Vagina (tissue), 2 donors: ENCODE measurements at places on chromosomes 3 and 15. TPM values are rescaled to one million over a fixed set of nuclear protein-coding genes. Genes with fewer than 3 reads are reported as not detected.

Gene MYRIP
- total RNA-seq: 7.4 TPM

DNA sequence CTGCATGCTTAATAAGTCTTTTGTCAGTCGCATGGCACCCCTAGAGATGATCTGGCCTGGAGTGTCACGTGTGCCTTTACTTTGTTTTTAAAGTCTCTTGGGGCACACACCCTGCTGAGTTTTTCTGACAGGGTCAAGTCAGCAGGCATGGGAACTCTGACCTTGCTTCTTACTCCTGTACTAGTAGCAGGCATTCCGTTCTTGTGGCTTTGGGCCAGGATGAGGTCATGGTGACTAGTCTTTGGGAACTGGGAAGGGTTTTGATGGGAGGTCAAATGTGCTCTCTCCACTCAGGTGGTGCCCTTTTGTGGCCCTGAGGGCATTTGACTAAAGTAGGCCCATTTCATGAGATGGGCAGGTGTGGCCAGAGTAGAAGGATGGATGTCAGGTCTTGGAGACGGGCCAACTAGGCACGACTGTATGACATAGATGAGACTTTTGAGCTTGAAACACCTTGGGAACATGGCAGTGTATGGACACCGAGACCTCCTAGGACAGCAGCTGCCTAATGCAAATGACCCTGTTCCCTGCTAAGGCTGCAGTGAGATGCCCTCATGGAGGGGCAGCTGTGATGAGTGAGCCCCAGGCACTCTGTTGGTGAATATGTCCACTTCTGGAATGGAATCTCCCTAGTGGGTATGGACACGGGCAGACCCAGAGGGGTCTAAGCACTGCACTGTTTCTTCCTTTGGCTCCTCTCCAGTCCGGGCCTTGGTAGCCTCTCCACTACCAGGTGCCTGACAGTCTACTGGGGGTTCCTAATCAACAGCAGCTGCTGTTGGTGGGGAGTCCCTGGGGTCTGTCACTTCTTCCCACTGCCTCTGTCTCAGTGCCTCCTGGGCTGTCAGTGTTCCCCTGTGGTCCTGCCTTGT lies 16.4 kb downstream of the SRPRB start:
- DNase-seq: peak; percentile 83

Gene STT3B
- 65.3 TPM for total RNA-seq

DNA sequence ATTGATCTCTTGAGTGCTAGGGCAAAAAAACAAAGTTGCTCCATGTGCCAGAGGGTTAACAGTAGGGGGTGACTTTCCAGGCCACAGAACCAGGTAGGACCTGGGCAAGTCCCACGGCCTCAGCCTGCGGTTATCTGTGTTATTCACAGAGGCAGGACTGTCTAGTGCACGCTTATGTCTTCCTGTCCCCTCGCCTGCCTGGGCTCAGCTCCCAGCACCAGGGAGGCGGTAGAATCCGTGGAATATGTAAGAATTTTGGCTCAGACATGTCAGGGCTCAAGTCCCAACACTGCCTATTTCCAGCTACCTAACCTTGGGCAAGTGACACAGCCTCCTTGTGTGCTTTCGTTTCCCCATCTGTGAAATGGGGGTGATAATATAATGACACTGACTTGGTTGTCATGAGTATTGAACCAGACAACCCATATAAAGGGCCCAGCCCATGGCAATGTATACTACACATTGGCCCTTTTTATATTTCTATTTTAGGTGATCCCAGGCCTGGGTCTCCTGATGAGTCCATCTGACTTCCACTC lies 44.3 kb upstream of the FLNB start:
- no peak for DNase-seq

- no peak for DNase-seq
Observed at GRCh38 chr15:49045751-49046219, 461 bp downstream of the SECISBP2L start.

DNA sequence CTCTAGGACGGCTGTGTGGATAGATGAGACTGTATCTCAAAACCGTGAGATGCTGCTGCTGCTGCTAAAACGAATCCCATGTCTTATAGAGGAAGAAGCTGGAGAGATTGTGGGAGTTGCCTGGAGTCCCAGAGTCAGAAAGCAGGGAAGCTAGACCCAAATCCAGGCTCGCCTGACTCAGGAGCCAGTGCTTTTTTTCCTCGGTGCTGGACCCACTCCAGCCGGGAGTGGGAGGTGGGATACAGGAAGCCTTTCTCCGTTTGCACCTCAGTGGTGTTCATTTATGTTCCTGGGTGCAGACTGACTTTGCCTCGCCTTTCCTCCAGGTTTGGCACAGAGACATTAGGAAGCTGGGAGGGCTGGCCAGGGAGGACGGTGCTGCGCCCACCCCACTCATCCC lies 150.9 kb upstream of the LINGO1 start:
- DNase-seq: no peak

DNA sequence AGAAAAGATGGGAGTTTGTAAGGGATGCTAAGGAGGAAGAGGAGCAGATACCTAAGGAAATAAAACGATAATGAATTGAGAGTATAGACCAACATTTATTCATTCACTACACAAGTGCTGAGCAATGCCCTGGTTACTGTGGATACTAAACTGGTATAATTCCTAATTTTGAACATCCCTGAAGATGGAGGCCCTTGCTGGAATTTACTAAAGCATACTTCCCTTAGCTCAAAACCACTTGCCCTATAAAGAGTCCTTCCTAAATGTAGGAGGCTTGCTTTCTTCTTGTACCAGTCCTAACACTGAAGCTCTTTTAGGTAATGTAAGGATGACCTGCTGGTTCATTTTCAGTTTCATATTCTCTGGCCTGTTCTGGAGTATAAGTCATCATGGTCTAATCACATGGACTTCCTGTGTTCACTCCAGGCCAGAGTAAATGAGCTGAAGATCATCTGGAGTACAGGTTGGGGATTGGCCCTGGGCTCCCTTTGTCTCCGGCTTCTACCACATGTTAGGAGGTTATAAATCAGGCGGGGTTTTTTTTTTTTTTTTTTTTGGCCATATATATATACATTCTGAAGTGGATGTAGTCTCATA lies 40.1 kb upstream of the MTMR10 start:
- DNase-seq: no peak

DNA sequence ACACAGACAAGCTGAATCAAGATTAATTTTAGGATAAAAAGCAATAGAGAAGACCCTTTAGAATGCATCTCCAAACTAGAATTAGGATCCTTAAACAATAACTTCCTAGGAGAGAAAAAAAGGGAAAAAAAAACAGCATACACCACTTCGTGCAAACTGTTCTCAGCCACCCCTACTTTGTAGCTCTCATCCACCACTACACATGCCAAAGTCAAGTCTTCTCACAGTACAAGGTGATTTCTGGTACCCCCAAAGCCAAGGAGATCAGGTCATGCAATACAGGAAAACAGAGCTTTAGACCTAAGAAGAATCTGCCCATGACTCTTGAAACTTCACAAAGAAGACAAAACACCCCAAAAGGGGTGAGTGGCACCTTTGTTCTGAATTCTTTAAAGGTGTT lies 166.9 kb downstream of the SUCNR1 start:
- DNase-seq: no peak

GRCh38 chr3:110526777-110527727 lies 544.6 kb upstream of the NECTIN3 start:
- no peak for DNase-seq

Gene CFAP20DC
- total RNA-seq: 5.4 TPM

GRCh38 chr3:140341817-140342403 lies 336.0 kb upstream of the TRIM42 start:
- no peak for DNase-seq

DNA sequence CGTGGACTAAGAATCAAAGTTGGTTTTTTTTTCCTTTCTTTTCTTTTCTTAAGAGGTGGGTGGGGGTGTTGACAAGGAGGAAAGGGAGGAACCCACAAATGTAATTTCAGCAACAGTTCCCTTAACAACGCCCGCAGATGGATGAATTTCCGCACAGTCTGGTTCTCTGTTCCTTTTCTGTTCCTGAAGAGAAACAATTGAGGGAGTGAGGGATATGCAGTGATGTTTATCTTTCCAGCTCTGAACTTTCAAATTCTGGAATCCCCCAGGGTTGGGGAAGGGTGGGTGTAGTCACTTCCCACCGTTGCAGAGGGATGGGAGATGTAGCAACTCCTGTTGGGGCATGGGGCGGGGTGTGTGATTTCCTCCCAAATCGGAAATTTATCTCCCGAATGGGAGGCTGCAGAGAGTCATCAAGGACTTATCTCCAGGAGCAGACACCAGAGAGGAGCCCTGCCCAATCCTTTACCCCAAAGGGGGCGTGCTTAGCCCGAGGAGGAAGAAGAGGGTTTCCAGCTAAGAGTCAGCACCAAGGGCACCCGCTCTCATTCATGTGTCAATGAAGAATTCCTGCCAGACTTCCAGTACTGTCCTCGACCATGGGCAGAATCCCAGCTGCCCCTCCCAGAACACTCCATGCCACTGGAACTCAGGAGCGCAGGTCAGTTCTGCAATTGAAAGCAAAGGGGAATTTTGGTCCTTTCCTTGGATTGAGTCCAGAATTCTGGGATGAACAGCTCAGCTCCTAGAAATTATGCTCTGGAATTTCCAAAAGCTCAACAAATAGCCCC lies 35.0 kb upstream of the CFAP161 start:
- DNase-seq: no peak

Gene HCLS1
- 35.4 TPM for total RNA-seq

Gene NR2F2
- 39.8 TPM for total RNA-seq

- DNase-seq: no peak
Observed at GRCh38 chr3:69647511-69648110, 91.7 kb upstream of the MITF start.

- DNase-seq: no peak
Observed at GRCh38 chr3:184611607-184612281, 50.2 kb downstream of the EPHB3 start.

DNA sequence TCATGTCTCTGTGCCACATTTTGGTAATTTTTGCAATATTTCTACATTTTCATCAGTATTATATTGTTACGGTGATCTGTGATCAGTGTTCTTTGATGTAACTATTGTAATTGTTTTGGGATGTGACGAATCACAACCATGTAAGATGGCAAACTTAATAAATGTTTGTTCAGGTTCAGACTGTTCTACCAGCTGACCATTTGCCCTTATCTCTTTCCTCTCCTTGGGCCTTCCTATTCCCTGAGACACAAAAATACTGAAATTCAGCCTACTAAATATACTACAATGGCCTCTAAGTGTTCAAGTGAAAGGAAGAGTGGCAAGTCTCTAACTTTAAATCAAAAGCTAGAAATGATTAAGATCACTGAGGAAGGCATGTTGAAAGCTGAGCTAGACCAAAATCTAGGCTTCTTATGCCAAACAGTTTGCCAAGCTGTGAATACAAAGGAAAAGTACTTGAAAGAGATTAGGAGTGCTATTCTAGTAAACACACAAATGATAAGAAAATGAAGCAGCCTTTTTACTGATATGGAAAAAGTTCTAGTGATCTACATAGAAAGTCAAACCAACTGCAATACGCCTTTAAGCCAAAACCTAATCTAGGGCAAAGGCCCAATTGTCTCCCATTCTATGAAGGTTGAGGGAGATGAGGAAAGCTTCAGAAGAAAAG lies 952.8 kb downstream of the ROBO1 start:
- DNase-seq: no peak

DNA sequence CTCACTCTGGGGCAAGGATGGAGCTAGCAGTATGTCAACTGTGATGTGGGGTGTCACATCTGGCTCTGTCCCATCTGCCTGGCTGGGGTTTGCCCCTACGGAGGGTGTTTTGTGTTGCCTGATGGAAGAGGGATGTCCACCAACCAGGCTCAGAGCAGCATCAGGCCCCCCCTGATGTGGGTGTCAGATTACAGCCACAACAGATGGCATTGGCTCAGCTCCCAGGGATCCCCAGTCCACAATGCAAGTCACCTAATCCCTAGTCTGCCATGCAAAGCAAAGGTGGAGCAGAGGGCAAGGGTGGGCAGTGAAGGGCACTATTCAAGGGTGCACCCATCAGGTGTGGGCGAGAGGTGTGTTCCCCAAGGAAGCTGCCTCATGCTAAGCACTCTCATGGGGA lies 48.9 kb upstream of the AMOTL2 start:
- no peak for DNase-seq

DNA sequence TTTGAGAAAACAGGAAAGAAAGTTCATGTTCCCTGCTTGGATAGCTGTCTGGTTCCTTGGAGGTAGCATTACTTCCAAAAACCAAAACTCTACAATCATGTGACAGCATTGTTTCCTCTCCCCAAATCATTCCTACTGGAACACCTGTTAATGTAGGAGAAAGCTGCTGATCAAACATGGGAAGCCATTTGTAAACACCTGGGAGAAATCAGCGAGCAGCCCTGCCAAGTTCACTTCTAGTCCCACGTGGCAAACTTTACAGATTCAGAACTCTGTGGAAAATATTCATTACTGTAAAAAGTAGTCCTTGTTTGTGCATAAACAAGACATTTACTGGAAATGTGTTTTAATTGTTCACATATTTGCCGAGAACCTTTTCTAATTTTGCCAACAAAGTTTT lies 275.5 kb upstream of the AZI2 start:
- DNase-seq: no peak

- no peak for DNase-seq
Observed at GRCh38 chr15:31325595-31326155, 960 bp upstream of the KLF13 start.

DNA sequence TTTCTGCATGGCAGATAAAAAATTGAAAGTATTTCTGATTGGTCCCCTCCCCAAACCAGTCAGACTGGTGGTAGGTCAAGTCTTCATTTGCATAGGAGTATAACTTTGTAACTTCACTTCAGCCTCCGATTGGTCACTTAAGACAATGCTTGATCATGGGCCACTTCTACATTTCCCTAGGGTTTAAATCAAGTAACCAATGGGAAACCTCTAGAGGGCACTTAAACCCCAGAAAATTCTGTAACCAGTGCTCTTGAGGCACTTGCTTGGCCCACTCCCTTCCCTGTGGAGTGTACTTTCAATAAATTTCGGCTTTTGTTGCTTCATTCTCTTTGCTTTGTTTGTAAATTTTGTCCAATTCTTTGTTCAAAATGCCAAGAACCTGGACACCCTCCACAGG lies 225.5 kb downstream of the ARPP21 start:
- no peak for DNase-seq

- DNase-seq: no peak
Observed at GRCh38 chr3:33437556-33438283, 2.5 kb downstream of the UBP1 start.

DNA sequence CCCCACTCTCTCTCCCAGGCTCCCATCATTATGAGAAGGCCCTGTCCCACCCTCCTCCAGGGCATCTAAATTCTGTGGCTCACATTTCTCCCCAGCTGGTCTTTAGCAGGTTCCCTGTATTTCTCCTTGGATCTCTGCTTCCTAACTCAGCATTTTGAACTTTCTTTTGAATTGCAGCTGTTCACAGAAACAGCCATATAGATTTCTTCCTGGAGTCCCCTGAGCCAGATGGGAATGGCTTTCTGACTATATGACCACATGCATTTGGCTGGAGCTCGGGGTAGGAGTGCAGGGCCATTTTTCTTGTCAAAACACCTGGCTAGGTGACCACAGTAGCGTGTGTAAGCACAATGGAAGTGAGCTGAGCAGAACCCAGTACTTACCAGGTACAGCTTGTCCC lies 22.0 kb downstream of the RBP2 start:
- no peak for DNase-seq

GRCh38 chr3:99760629-99761028 lies 57.0 kb upstream of the CMSS1 start:
- DNase-seq: no peak

GRCh38 chr3:186930143-186930640 lies at the start of gene ST6GAL1:
Gene ST6GAL1 (plus strand): TSS chr3:186930526. CDS start chr3:187042704, 112,178 bp downstream.
- no peak for DNase-seq

Gene EFHB
- 0.49 TPM for total RNA-seq

- peak; percentile 52 for DNase-seq
Observed at GRCh38 chr15:81279621-81280485, 44.1 kb downstream of the STARD5 start.

Gene LRRC3B
- total RNA-seq: 0.74 TPM
